Effector memory CD8-positive, alpha-beta T cell (primary cell): ENCODE measurements at places on chromosomes 12 and 14.

DNA sequence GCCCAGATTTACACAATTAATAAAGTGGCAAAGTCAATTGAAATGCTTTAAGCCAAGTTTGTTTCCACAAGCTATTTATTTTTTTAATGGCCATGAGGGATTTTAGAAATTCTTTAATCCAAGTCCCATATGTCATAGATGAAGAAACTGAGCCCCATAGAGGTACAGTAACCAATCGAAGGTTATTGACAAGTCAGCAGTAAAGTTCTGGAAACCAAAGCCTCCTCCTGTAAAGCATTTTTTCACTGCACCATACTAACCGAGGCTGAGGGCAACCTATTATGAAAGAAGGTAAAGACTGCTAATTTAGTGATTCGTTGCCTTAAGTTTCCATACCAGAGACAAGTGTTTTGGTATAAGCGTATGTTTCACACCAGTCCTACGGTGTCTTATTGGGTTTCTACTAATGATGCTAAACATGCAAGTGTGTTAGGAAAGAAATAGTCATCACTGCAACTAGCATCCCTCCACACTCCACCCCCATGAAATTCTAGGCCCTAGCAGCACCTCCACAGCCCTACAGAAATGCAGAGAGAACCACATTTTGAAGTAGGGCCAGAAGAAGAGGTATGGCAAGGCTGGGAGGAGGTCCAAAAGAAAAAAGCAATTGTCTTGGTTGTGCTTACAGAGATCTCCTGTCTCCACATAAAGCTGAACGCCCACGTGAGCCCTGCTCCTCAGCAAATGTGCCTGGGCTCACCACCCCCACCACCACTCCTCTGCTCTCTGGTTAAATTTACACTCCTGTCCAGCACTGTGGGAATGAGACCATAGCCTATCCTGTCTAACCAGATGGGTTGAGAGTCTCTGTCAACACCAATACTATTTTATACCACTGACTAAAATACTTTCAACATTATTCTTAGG, 271.1 kb upstream of the G2E3 start:
- DNase-seq: no peak

DNA sequence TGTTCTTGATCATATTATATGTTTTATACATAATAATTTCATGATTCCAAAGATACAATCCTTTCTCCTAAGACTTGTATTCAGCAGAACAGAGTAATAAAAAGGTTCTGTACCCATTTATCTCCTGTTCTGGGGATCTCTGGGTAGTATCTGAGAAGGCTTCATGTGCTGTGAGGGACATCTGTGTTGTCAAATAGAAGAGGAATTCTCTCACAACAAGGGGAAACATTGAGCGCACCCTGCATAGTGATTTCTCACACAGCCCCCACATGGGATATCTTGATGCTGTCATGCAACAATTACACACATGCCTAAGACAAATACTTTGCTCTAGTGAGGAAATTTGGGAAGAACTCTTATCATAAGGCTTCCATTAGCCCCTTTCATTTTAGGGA, 101.8 kb upstream of the ATF1 start:
- DNase-seq: no peak

- DNase-seq: peak; percentile 5
Observed at GRCh38 chr14:77615361-77616132, 890 bp downstream of the SPTLC2 start.

DNA sequence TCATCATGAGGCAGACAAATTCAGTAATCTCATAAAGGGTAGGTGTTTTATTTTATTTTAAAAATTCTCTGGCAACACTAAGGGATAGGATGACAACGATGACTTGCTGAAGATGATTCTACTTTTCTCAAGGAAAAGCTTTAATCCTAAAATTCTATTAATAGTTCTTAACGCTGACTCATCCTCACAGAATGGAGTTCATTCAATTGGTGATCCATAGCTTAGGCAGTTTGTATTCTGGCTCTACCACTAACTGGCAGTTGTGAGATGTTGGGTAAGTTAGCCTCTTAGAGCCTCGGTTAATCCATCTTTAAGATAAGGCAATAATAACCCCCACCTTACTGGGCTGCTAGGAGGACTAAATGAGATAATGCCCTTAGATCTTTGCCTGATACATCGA, 116.3 kb downstream of the RTN1 start:
- DNase-seq: no peak

DNA sequence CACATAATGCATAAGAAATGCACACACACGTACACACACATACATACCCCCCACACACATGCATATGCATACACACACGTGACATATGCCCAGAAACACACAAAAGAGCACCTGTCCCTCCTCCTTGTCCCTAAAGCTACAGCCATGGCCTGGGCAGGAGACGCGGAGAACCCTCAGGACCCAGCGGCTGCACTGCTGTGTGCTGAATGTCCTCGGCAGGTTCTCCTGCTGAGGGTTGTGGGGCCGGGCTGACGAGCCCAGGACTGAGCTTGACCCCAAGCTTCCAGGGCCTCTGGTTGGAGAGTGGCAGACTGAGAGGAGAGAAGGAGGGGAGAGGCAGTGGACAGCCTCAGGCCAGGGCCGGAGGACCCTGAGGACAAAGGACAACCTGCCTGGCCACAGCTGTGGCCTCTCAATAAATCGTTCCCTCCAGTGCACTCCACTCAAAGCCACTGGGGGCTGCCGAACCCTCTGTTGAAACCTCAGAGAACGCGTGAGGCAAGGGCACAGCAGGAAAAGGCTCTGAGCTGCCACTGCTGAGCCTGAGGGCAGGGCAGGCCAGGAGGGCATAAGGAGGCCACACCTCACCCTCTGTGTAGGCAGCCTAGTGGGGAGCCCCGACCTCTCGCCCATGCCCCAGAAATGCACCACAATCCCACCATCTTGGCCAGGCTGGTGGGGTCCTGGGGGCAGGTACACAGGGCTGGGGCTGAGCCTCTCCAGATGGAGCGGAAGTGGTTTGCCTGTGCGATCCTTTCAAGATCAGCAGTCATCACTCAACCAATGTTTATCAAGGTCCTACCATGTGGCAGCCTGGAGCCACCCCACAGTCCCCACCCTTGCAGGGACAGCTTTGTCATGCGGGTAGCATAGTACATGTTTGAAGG, 3.1 kb downstream of the CACNA2D4 start:
- peak; percentile 22 for DNase-seq

GRCh38 chr12:113043240-113043639, 13.3 kb upstream of the DTX1 start:
- no peak for DNase-seq

GRCh38 chr12:52358575-52359350, 8.5 kb downstream of the KRT85 start:
- peak; percentile 19 for DNase-seq

GRCh38 chr12:57836442-57837375, 9.8 kb downstream of the CTDSP2 start:
- DNase-seq: peak; percentile 31

- DNase-seq: no peak
Observed at GRCh38 chr14:22517117-22517720, 71.8 kb downstream of the DAD1 start.

GRCh38 chr14:96799489-96800054, 2.4 kb downstream of the VRK1 start:
- DNase-seq: no peak

GRCh38 chr14:72999316-72999715, 27.6 kb downstream of the ZFYVE1 start:
- no peak for DNase-seq

GRCh38 chr12:79033788-79034187, 169.2 kb downstream of the SYT1 start:
- no peak for DNase-seq

DNA sequence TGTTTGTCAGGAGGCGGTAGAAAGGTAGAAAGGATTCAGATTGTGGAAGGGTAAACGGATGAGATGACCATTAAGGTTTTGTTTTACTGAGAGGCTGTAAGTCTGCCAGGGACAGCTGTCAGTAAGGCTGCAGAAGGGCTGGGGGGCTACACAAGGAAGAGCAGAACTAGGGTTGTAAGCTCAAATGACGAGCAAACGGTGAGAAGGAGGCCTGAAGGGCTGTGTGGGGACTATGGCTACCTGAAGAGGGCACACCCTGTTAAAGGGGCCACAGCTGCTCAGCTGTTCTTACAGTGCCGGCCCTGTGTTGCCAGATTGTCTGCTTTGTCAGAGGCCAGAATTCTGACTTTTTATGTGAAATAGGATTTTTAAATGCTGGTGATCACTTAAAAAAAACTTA, 19.1 kb downstream of the VASH1 start:
- no peak for DNase-seq

- DNase-seq: no peak
Observed at GRCh38 chr12:48015954-48016353, 11.7 kb upstream of the COL2A1 start.

- no peak for DNase-seq
Observed at GRCh38 chr12:41967668-41968500, 176.8 kb downstream of the GXYLT1 start.

DNA sequence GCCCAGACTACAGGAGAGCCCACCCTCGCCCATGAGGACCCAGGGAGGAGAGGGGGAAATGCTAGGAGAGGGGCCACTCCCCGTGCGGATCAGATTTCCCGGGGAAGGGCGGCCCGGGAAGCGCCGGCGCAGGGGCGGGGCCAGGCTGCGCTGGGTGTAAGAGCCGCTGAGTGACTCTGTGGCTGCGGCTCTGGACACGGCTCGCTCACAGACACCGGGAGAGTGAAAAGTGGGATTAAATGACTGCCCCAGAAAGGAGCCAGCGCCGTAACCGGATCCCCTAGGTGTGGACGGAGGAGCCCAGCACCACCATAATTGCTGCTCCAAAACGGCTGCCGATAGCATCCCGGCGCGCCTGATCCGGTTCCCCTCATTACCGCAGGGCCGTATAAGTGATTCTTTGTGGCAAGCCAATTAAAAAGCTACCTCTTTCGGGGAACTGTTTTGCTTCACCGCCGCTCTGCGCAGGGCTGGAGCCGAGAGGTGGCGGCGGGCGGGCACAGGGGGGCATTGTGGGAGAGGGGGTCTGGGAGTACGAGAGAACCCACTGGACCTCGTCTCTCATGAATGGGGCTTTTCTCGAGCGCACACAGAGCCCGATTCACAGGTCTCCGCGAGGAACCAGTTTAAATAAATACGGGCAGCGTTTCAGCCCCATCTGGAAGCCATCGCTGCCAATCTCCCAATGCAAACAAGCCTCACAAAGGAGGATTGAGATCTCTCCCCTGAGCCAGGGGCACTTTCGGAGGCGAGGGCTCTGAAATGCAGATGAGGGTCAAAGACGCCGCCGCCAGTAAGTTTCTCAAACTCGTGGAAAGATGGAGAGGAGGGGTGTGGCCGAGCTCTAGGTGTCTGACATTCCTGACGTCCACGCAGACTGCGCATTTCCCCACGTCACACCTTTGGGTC, 2.5 kb downstream of the COL2A1 start:
- no peak for DNase-seq

DNA sequence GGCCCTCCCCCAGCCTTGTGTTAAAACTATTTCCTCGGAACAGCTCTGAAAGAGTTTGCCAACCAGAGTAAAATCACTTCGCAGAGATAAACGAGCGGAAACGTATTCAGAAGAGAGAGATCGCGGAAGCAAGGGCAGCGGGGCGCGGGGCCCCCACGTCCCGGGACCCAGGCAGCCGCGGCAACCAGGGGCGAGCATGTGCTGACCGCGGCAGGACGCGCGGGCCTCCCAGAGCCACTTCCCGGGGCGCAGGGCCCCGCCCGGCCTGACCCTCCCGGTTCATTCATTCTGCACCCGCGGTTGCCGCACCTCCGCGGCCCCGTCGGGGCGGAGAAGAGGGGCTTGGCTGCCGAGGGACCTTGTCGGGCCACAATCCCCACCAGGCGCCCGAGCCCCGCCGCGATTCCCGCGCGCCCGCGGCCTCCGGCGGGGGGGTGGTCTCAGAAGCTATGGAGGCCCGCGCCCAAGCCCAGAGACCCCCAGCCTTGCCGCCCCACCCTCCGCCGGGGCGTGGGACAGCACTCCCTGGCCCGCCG, 598 bp downstream of the UBE2N start:
- peak; percentile 20 for DNase-seq

DNA sequence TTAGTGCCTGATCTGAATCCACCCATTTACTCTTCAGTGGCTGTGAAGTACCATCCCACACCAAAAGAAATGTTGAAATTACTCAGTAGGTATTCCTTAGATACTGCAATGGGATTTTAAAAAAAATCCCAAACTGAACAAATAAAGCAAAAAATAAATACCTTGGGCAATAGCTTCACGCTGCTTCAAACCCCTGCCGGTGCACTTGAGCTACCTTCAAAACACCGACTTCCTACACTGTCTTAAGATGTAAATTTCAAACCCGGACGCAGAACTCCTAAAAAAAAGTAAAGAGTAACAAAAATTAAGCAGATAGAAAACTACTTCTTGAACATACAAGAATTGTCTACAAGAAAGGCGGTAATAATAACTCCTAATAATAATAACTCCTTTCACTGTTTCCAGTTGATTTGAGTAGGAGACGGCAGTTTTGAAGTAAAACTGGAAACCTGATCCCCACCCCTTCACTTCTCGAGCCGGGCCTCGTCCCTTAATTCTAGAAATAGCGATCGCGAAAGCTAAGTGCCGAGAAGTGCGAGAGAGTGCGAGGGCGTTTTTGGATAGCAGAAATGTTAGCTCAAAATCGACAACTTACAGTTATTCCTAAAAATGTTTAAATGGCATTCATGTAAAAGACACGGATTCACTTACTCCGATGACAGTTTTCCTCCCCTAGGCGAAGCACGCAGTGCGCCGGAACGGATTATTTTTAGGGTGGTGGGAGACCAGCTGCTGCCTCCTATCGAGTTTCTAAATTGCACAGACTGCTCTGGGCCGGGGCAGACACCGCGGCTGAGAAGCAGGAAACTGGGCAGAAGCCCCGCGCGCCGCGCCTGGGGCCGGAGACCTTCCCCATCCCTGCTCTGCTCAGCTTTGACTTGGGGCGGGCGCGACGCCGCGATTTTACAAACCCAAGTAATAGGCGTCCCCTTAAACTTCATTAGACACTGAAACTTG, at the start of gene ABCC9:
Gene ABCC9, minus strand, starts transcription at position 878 of the 957 bp plus-strand sequence. CDS start 4,752 bp downstream, outside the sequence.
- no peak for DNase-seq

DNA sequence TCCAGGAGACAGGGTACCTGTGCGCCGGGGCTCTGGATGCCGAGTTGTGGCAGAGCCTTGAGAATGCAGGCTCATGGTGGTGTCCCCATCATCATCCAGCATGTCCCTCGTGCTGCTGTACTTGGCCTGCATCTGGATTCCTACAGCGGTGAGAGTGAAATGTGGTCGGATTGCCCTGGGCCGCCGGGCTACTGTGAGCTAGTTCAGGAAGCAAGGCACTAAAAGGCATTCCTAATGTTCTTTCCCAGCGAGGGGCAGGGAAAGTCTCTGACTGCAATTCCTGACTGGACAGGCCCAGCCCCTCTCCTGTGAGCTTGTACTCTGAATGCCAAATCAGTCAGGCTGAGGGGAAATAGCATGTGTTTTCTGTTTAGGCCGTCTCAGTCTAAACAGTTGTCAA, at the start of gene CLEC1A:
Gene CLEC1A, minus strand, starts transcription at position 195 of the 400 bp plus-strand sequence. Its CDS starts 63 bp downstream, at position 132.
- DNase-seq: no peak

DNA sequence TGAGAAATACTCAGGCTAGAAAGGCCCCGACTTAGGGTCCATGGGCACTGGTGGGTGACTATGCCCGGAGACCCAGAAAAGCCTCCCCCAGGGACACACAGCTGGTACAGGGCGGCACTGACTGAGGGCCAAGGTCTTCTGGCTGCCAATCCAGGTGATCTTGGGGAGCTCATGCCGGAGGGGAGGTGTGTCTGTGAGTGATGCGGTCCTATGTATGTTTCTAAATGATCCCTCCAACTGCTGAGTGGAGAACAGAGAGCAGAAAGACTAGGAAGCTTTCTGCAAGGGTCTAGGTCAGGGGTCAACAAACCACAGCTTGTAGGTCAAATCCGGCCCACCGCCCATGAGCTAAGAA, 391 bp downstream of the SERPINA4 start:
- DNase-seq: no peak
